ENCODE measurements at places on chromosomes 13 and 19. TPM values are rescaled to one million over a fixed set of nuclear protein-coding genes. Genes with fewer than 3 reads are reported as not detected.

Gene OR7A5
- 0.02 TPM for polyA plus RNA-seq

Gene VAV1
- 0.84 TPM for polyA plus RNA-seq

Gene C13orf42
- not detected for polyA plus RNA-seq

Gene CLC
- polyA plus RNA-seq: not detected

Gene SIGLEC8
- polyA plus RNA-seq: not detected

Gene FBXL3
- polyA plus RNA-seq: 19.7 TPM

Gene ZNF560
- not detected for polyA plus RNA-seq

Gene S1PR5
- 0.16 TPM for polyA plus RNA-seq

Measured in right cardiac atrium (tissue), 5 donors.